ENCODE measurements at places on chromosomes 3 and 15.

- DNase-seq, result no peak
These were observed 22.1 kb downstream of the CNTN3 start for GRCh38 chr3:74592359-74592758.

DNA sequence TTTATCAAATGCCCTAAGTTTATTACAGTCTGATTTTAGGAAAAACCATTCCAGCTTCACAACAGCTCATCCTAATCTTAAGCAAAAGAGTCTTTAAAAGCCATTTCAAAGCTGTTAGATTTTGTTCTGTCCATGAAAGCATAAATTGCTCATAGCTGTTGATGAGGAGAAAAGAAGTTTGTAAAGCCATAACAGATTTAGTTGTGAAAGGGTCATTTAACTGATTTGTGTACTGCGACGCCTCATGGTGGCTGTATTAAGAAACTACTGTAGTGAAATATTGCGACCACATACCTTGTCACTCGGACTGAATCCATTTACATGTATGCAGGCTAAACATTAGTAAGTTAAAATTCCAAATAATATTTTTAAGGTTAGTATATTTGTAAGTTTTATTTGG, 20.9 kb downstream of the BBX start:
- no peak for DNase-seq

DNA sequence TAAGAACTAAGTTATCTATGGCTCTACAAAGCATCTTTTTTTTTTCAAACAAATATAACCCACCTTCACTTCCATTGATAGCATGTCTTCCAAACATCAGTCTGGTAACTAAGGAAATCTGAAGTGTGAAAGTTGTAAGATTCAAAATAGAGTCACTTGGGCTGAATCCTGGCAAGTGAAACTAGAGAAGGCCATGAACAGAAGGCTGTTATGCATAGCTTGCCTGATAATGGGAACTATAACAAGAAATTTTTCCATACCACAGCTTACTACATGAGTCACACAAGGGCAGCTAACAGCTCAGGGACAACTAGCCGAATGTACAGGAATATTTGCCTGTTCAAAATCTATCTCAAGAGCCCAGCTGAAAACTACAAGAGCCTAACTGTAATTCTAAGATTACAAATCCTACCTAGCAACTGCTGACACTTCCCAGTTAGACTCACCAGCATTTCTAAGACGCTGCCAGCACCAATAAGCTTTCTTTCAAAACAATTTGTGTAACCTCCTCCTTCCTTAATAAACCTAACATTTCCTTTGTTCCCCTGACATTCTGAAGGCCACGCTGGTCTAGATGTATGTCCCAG, 1066.5 kb downstream of the PLOD2 start:
- peak; percentile 55 for DNase-seq

- DNase-seq, result no peak
These were observed 204.6 kb downstream of the ZIC1 start for GRCh38 chr3:147613725-147614124.

GRCh38 chr3:15287565-15288330, 44.6 kb downstream of the SH3BP5 start:
- DNase-seq, result no peak

DNA sequence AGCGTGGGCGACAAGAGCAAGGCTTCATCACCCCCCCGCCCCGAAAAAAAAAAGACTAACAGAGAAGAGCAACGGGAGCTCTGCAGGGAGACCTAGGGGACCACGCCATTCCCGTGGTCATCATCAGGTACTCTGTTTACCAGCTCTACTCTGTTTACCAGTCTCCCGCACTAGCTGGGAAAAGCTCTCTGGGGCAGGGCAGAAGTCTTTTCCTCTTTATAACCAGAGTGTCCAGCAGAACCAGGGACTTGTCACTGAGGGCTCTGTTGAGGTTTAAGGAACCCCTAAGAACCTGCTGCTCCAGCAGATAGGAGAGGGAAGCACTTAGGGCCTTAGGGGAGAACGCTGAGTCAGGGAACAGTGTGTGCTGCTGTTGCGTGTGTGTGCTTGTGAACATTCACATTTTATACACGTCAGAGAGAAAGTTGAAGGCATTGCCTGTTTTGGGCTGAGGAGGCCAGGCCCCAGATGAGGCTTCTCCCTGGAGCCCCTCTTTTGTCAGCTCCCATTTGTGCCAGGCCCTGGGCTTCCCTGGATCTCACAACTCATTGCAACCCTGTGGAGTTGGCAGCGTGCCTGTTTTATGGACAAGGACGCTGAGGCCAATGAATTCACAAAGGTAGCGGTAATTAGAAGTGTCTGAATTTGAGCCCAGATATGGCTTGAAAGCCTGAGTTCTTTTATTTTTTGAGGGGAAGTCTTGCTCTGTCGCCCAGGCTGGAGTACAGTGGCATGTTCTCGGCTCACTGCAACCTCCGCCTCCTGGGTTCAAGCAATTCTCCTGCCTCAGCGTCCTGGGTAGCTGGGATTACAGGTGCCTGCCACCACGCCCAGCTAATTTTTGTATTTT, 24.2 kb upstream of the ERICH6 start:
- DNase-seq, result no peak

- DNase-seq, result no peak
These were observed at the start of gene KLHL6 for GRCh38 chr3:183555541-183556081. KLHL6 (minus strand) TSS chr3:183555706; CDS start chr3:183555653, 53 bp downstream.

GRCh38 chr3:150057227-150057626, 86.5 kb upstream of the PFN2 start:
- no peak for DNase-seq

GRCh38 chr3:107861904-107862303, 228.9 kb downstream of the CD47 start:
- DNase-seq, result no peak

DNA sequence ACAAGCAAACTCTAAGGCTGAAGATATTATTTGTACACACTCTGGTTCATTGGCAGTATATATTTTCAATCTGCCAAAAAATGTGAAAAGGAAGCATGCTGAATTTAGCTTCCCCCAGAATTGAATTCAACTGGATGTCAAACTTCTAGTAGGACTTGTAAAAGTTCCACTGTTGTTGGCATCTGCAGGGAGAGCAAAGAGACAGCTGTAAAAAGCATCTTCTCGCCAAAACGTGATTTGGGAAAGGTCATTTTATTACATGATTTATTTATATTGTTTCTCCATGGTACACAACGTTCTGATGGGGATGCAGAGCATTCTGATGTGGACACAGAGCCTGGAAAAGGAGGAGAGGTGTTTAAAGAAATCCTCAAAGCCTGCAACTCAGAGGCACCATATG, 196.7 kb upstream of the ADAMTS9 start:
- no peak for DNase-seq

GRCh38 chr3:171838218-171838720, 4.9 kb upstream of the TMEM212 start:
- peak; percentile 13 for DNase-seq

- DNase-seq, result no peak
These were observed 22.3 kb downstream of the STIMATE start for GRCh38 chr3:52874864-52875587.

- peak; percentile 10 for DNase-seq
These were observed 33.5 kb downstream of the ALS2CL start for GRCh38 chr3:46660003-46660402.

DNA sequence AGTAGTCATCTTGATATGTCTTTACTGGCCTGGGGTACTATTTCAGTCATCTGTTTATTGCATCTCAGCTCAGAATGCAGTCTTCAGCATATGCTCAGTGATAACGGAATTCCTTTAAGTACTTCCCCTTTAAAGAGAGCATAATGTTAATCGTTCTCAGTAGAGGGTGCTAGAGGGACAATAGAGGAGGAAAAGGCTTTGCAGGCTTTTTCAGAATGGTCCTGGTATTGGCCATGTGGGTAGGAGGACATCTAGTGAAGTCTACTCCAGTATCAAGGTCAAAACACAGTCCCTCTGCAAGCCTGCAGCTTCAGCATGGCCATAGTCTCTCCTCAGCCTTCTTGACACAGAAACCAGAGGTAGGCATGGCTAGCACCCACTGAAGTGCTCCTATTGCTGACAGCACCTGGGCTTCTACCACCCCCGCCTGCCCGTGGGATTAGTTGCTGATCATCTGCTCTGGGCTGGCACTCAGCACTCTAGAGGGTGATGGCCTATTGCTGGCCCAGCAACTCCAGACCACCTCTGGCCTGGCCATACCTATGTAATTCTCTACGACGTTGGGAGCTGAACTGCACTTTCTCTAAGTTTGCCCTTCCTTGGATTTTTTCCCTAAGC, 65.4 kb downstream of the KCNH8 start:
- peak; percentile 37 for DNase-seq

DNA sequence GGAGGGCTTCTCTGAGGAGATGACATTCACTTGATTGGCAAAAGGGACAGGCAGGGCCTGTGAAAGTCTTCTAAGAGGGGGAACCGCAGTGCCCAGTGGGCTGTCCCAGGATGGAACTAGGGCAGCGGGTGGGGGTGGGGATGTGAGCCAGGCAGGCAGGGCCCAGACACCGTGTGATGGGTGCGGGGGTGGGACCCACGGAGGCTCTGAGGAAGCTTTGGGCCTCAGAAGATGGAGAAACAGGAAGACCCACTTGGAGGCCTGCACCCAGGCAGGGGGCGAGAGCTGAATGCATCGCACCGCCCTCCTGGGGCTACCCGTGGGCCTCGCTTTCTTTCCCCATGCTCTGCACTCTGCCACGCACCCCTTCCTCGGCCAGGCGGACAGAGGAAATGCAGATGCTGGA, 32.9 kb upstream of the ACAD9 start:
- no peak for DNase-seq

- no peak for DNase-seq
These were observed 563.6 kb upstream of the ADAMTS9 start for GRCh38 chr3:65251375-65251774.

DNA sequence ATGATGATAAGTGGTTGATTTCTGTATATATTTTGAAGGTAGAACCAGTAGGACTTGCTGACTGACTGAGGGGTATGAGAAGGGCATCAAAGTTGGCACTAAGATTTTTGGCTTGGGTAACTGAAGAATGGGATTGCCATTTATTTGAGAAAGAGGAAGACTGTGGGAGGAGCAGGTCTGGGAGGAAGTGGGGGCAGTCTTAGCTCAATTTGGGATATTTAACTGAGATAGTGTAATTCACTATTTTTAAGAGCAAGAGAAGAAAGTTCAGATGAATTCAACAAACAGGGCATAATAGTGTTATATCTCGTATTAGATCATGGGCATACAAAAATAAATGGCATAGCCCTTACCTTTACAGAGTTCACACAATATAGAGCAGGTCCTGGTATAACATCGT, 1.7 kb downstream of the BUB1B start:
- DNase-seq, result no peak

GRCh38 chr3:189317911-189318310, 146.1 kb downstream of the TPRG1 start:
- DNase-seq, result no peak

- no peak for DNase-seq
These were observed 19.9 kb upstream of the EHD4 start for GRCh38 chr15:41992151-41992802.

DNA sequence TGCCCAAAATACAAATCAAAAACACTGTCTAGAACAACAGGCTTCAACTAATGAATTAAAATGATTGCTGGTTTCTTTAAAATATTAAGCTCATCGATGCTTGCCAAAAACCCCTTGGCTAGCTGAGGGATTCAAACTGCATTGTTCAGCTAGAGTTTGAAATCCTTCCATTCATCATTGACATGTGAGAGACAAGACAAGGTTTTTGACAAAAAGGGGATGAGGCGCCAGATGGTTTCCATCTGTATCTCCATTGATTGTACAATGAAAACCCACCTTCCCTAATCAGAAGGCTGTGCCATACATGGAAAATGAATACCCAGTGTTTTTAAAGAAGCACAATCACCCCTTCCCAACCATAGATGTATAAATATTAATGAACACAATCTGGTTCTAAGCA, 67.8 kb downstream of the THRB start:
- DNase-seq, result no peak

DNA sequence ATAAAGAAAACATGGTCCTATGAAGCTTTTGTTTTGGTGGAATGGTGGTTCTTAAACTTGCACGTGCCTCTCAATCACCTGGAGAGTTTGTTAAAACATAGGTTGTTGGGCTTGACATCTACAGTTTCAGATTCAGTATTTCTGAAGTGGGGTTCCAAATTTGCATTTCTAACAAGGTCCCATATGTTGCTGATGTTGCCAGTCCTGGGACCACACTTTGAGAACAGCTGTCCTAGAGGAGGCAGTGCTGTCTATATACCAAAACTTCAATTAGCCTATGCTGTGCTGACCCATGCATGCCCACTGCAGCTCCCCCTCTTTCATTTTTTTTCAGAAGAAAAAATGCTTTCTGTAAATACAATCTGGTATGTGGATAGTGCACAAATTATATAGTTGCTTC, 31.3 kb downstream of the ALCAM start:
- no peak for DNase-seq

DNA sequence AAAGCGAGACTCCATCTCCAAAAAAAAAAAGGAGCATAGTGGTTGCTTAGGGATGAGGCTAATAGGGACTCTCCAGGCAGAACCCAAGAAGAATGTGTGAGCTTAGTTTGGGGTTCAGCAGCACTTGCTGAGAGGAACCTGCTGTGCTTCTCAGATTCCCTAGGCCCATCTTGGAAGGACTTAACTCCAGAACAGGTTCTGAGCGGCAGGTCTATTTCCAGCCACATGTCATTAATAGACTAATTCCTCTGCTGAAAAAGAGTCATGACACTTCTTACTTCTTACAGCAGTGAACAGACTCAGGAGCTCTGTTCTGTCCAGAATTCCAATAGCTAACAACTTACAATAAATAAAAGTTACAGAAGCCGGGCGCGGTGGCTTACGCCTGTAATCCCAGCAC, 22.5 kb downstream of the RHOA start:
- no peak for DNase-seq

- no peak for DNase-seq
These were observed 74.2 kb downstream of the RFTN1 start for GRCh38 chr3:16439163-16439847.

GRCh38 chr3:59772416-59773408, 722.9 kb upstream of the CFAP20DC start:
- no peak for DNase-seq

- DNase-seq, result no peak
These were observed 968 bp upstream of the TMEM266 start for GRCh38 chr15:76058714-76059319.

- DNase-seq, result no peak
These were observed 635.1 kb upstream of the AGTR1 start for GRCh38 chr3:148062590-148062989.
